RPMI7951 (cell line): ENCODE measurements at places on chromosomes 7 and 10. TPM values are rescaled to one million over a fixed set of nuclear protein-coding genes. Genes with fewer than 3 reads are reported as not detected.
A peak's percentile ranks its signal among the peaks of the same experiment; 100 is the strongest.

DNA sequence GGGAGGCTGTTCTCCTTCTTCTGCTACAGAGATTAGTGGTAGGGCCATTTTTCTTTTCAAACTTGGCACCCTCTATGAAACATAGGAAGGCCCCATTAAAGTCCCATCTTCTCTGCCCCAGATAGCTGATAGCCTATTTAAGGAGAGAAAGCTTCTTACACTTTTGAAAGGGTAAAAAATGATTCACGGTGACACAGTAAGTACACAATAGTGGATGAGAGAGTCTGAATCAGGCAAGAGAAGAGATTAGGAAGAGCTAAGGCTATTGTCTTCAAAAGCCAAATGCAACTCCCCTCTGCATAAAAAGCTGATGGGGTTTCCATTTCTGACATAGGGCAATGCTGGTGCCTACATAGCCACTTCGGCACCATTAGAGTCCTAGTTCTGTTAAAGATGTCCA is 3.6 kb downstream of the INA start:
- no peak for DNase-seq

DNA sequence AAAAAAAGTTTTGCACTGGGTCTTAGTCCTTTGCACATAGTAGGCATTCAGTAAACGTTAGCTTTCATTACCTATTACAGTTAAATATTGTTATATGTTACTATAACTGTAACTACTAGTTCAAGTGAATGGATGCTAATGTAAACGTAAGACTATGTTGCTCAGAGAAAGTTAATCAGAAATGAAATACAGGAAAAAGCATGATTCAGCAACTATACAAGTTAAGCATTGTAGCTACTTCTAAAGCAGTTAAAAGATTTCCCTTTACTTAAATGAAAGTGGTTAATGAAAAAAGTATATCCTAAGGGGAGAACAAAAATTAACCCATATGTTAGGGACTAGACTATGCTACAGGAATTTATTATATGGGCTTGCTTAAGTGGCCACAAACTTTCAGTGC is 121.2 kb downstream of the SKAP2 start:
- no peak for DNase-seq

- no peak for DNase-seq
Observed at GRCh38 chr10:60944910-60945297, 919 bp upstream of the RHOBTB1 start.

GRCh38 chr7:916291-916941 is 38.1 kb downstream of the ADAP1 start:
- DNase-seq, result no peak

DNA sequence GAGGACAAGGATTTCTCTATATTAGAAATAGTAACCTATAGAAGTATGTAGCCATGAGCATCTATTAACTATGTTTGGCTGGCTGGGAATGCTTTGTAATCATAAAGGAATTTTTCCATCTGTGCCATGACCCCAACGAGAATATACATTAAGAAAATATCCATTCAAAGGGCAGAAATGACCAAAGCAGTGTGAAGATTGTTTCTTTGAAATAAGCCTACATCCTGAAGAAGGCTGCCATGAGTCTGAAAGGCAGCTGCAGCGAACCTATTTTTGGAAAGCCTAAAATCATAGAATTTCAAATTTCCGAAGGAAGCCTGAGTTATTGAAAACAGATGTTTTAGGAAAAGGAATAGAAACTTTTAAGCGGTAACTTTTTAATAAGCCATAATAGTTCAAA is 244.2 kb upstream of the FOXK1 start:
- no peak for DNase-seq

GRCh38 chr7:105009667-105010503 is 4.1 kb upstream of the KMT2E start:
- no peak for DNase-seq

GRCh38 chr10:107051769-107052168 is 112.7 kb downstream of the SORCS1 start:
- no peak for DNase-seq

- DNase-seq, result no peak
Observed at GRCh38 chr7:1015196-1016121, 28.9 kb upstream of the GPR146 start.

DNA sequence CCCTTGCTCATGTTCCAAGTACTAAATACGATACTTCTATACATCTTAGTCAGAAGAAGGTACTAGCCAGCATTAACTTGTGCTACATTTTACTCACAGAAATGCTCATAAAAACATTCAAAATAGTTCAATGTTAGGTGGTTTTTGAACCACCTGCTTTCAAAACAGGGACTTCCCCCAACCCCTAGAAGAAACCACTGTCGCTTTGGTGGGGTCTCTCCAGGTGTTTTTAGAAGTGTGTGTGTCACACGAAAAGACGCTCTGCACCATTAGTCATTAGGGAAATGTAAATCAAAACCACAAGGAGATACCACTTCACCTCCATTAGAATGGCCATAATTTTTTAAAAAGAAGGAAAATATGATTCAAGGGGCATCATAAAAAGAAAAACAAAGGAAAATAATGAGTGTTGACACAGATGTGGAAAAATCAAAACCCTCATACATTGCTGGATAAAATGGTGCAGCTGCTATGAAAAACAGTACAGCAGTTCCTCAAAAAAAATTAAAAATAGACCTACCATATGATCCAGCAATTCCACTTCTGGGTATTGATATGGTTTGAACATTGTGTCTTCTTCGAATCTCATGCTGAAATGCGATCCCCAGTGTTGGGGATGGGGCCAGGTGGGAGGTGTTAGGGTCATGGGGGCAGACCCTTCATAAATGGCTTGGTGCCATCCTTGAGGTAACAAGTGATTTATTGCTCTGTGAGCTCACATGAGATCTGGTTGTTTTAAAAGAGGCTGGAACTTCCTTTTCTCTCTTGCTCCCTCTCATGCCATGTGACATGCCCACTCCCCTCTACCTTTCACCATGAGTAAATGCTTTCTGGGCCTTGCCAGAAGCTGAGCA is 74.2 kb downstream of the MALSU1 start:
- DNase-seq, result peak; percentile 33

GRCh38 chr10:612696-613095 is 76.8 kb downstream of the DIP2C start:
- no peak for DNase-seq

DNA sequence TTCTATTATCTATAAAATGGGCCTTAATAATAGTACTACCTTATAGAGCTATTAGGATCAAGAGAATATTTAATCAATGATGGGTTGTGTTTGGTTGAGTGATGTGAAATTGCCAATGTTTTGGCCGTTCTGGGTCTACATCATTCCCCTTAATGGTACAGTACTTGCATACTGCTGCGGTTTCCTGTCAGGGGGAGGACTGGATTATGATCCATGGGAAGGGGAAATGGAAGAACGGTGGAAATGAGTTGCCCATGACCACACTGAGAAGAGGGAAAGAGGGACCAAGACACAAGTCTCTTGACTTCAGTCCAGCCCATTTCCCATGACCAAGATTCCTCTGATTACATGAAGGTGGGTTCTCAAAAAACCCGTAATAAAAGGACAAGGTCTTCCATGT is 999 bp upstream of the MRPS24 start:
- peak; percentile 86 for DNase-seq

- DNase-seq, result peak; percentile 19
Observed at GRCh38 chr10:133275684-133276092, 980 bp downstream of the ADAM8 start.

DNA sequence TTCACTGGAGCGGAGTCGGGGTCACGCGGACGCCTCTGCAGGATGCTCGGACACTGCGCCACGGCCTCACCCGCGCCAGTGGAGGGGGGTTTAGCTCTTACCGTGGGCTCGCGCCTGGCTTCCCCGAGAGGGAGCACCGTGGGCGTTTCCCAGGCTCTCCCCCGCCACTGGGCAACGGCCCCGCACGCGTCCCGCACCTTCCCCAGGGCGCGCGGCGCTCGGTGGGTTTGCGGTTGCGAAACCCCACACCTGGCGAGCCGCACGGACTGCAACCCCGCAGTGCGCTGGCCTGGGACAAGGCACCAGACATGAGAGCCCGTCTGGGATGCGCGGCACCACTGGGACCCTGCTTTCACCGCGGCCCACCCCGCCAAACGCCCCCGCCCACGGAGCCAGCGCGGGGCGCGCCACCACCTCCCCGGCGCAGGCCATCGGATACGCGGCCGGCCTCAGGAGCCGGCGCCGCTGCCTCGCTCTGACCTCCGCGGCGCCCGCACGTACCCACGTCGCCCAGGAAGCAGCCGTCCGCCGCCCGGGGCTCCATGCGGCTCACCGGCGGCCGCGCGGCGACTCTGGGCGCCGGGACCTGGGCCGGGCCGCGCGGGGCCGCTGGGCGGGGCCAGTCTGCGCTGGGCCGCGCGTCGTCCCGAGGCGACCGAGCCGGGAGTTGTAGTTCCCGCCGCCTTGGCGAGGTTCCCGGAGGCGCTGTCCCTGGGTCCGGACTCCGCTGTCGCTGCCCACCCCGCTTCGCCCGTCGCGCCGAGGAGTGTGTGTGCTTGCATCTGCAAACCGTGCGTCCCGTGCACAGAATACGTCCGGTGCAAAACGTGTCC is at the start of gene ASB13:
ASB13 (minus strand) TSS at position 588 of the 833 bp plus-strand sequence; CDS start at position 544, 44 bp downstream.
- peak; percentile 69 for DNase-seq

DNA sequence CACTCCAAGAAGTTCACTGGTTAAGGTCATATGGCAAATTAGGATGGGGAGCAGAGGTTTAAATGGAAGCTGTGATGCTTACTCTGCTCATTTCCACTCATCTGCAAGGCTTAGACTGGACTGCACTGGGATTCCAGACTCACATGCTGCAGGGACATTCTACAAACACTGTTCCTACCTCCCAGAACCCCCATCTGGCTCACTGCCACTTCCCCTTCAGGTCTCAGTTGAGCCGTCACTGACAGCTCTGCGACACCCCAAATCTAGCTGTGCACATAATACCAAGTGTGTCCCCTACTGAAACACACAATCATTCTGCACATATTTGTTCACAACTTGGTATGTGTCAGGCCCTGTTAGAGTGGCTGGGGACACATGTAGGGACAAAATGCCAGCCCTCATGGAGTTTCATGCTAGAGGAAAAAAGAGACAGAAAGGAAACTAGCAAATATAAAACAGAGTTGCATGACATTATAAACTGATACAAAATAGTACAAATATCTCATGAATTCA is 5.4 kb downstream of the PRKCQ start:
- DNase-seq, result no peak

DNA sequence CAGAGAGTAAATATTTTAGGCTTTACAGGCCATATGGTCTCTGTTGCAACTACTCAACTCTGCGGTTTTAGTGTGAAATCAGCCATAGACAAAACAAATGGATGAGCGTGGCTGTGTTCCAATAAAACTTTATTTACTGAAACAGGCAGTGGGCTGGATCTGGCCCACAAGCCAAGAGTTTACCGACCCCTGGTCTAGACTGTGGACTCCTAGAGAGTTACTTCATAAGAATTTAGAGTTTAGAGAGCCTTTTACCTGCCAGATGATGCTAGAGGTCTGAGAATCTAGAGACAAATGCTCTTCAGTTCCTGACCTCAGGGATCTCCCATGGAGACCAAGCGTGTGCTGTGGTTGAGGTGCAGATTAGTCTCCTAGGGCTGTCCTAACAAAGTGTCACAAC is 174.8 kb downstream of the PTEN start:
- peak; percentile 92 for DNase-seq

- no peak for DNase-seq
Observed at GRCh38 chr7:34016876-34017275, 111.5 kb downstream of the BMPER start.

- no peak for DNase-seq
Observed at GRCh38 chr7:21429786-21430574, 2.1 kb downstream of the SP4 start.

DNA sequence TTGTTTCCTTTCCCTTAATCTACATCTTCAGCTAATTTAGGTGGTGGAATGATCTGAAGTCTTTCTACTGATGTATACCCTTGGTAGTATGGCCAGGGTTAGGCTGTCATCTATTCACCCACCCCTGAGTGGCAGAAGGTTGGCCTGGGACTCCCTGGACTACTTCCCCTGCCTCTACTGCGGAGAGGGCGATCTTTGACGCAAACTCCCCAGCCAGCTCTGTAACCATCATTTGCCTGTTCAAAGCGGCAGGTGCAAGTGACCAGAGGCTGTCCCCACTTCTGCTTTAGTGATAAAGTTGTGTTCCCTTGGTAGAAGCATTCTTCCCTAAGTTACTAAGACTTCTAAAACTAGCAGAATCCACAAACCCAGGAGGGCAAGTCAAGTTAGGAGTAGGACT is 70.8 kb upstream of the UNC5B start:
- no peak for DNase-seq

GRCh38 chr10:89861584-89862301 is 160.4 kb downstream of the KIF20B start:
- DNase-seq, result peak; percentile 72

- no peak for DNase-seq
Observed at GRCh38 chr7:69434398-69434815, 163.9 kb upstream of the AUTS2 start.

DNA sequence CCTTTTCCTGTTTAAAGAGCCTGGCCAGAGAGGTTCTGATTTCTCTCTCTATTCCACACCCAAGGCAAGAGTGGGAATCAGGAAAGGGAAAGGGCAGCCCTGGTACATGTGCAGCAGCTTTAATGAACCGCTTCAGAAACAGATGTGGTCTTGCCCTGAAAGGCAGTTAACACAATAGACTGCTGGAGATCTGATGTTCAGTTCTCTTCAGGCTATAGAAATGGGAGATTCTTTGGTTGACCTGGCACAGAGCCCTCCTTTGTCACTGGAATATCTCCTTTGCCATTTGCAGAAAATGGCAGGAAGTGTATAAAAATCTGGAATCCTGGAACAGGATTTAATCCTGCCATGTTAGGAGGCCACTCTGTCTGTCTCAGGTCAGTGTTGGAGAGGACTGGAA is 36.3 kb upstream of the EXOC6 start:
- DNase-seq, result peak; percentile 43

DNA sequence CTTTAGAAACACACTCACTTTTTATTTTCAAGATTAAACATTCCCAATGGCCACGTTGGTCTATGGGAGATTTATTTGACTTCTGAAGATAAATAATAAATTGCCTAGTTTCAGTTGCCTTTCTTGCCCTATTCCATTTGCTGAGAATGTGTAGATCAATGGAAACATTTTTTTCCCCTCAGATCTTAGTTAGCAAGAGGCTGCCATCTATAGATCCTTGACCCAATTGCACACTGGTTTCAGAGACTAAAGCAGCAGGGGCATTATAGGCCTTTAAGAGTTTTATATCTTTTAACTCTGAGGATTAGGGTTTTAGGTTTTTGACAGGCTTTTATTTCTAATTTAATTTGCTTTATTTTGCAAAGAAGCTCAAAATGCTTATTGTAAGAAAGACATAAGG is 163.2 kb upstream of the GPR26 start:
- no peak for DNase-seq

ASB10 gene
- not detected in 2 replicates for total RNA-seq

TSPAN33 gene
- total RNA-seq, result 1.1 and 2.1 TPM in 2 replicates

ELN gene
- total RNA-seq, result 0.12 and 0.59 TPM in 2 replicates

CFAP43 gene
- total RNA-seq, result 0.24 and 0.78 TPM in 2 replicates

TMEM273 gene
- not detected in 2 replicates for total RNA-seq

SLC37A3 gene
- 22.1 and 26.8 TPM in 2 replicates for total RNA-seq

NANOS1 gene
- total RNA-seq, result 1.1 and 1.6 TPM in 2 replicates

NEUROG3 gene
- total RNA-seq, result not detected in 2 replicates

GDF10 gene
- not detected in 2 replicates for total RNA-seq

MAT1A gene
- not detected in 2 replicates for total RNA-seq

PLCE1 gene
- total RNA-seq, result 0.10 and 0.24 TPM in 2 replicates

FUOM gene
- total RNA-seq, result 2.6 and 5.5 TPM in 2 replicates

COL17A1 gene
- total RNA-seq, result 2.0 and 2.6 TPM in 2 replicates

MOGAT3 gene
- total RNA-seq, result not detected in 2 replicates

GPR141 gene
- not detected in 2 replicates for total RNA-seq

C10orf143 gene
- total RNA-seq, result 0.24 TPM in 1 of 2 replicates, not detected in the other

SPDYE9 gene
- not detected in 2 replicates for total RNA-seq

HOXA11 gene
- 1.4 and 1.9 TPM in 2 replicates for total RNA-seq
